ENCODE measurements at places on chromosomes 5 and 9. TPM values are rescaled to one million over a fixed set of nuclear protein-coding genes. Genes with fewer than 3 reads are reported as not detected.

PLPP7 gene
- 0.44 TPM for polyA plus RNA-seq

HTR1A gene
- polyA plus RNA-seq: not detected

RGS14 gene
- 27.1 TPM for polyA plus RNA-seq

TMC1 gene
- not detected for polyA plus RNA-seq

FAM221B gene
- not detected for polyA plus RNA-seq

FOXD4L4 gene
- polyA plus RNA-seq: not detected

SLC34A3 gene
- polyA plus RNA-seq: not detected

NRARP gene
- 0.14 TPM for polyA plus RNA-seq

CKS2 gene
- polyA plus RNA-seq: 34.4 TPM

PCDHGB3 gene
- polyA plus RNA-seq: 0.15 TPM

GRCh38 chr5:132680780-132681475, 7.1 kb downstream of the IL4 start:
- H3K27me3 ChIP-seq: peaks cover 9% of the 10 kb centered on the region
- no peak overlapping the region for H3K27ac ChIP-seq
- DNase-seq: no peak
- H3K36me3 ChIP-seq: peaks cover 10% of the 10 kb centered on the region
- H3K4me1 ChIP-seq: peaks cover 6% of the 10 kb centered on the region

DNA sequence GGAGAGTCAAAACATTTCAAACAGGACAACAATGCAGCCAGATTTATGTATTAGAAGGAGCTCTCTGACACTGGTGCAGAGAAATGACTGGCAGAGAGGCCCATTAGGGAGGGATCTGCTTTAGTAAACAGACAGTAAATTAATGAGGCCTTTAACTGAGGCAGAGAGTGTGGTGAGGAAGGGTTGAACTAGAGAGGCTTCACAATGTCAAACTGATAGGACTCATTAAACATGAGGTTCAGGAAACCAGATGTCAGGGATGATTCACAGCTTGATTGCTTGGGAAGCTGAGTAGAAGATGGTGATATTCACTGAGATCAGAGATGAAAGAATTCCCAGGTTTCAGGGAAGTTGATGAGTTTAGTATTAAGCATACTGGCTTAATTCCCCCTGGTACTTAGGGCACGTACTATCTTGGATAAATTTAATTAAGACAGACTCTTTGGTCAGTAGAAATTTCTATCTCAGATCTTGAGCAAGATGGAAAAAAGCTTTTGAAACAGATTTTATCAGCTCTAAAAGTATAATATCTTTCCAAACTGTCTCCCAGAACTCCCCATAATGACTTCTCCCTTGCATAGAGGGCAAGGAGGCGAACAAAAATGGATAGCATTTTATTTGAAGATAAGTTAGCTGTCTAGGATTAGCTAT, 8.6 kb upstream of the MUSK start:
- H3K27me3 ChIP-seq: peaks cover 4% of the 10 kb centered on the region
- no peak overlapping the region for H3K4me3 ChIP-seq
- no peak for DNase-seq

DNA sequence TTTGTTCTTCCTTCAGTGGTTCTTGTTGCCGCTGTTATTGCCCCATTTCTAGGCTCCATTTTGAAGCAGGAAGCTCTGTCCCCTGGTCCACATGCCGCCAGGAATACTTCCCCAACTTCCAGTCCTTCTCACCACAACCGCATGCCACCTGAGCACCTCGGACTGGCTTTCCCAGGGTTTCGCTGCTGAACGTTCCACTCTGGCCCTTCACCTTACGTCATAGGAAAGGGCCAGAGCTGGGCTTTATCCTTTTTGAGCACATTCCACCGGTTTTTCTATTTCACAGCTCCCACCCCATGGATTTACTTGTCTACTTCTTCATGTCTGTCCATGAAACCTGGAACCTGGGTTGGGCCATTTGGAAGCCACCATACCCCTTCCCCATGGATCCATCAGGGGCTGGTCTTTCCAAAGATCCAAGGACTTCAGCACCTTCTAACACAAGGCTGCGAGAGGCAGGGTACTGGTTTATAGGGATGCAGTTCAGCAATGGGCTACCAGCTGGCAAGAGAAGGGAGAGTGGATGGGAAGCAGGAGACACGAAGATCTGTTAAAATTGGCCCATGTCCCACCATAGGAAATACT, 557.4 kb downstream of the BNC2 start:
- H3K36me3 ChIP-seq: no peaks in the 10 kb centered on the region
- peaks cover 3% of the 10 kb centered on the region for H3K27me3 ChIP-seq
- H3K27ac ChIP-seq: no peak overlapping the region
- no peaks in the 10 kb centered on the region for H3K4me1 ChIP-seq

- H3K27me3 ChIP-seq: no peaks in the 10 kb centered on the region
- no peaks in the 10 kb centered on the region for H3K4me1 ChIP-seq
- H3K27ac ChIP-seq: no peak overlapping the region
- H3K4me3 ChIP-seq: no peak overlapping the region
These were observed 535.8 kb downstream of the CYLC2 start for GRCh38 chr9:103530934-103531333.

GRCh38 chr5:82862261-82862660, 214.9 kb downstream of the TMEM167A start:
- no peak overlapping the region for H3K4me3 ChIP-seq
- DNase-seq: no peak
- no peaks in the 10 kb centered on the region for H3K36me3 ChIP-seq
- no peaks in the 10 kb centered on the region for H3K27me3 ChIP-seq
- no peak overlapping the region for H3K27ac ChIP-seq
- no peaks in the 10 kb centered on the region for H3K4me1 ChIP-seq

GRCh38 chr9:132732326-132733259, 62.3 kb downstream of the GTF3C4 start:
- DNase-seq: no peak
- no peak overlapping the region for H3K4me3 ChIP-seq
- H3K36me3 ChIP-seq: no peaks in the 10 kb centered on the region
- H3K27me3 ChIP-seq: no peaks in the 10 kb centered on the region
- H3K27ac ChIP-seq: no peak overlapping the region

DNA sequence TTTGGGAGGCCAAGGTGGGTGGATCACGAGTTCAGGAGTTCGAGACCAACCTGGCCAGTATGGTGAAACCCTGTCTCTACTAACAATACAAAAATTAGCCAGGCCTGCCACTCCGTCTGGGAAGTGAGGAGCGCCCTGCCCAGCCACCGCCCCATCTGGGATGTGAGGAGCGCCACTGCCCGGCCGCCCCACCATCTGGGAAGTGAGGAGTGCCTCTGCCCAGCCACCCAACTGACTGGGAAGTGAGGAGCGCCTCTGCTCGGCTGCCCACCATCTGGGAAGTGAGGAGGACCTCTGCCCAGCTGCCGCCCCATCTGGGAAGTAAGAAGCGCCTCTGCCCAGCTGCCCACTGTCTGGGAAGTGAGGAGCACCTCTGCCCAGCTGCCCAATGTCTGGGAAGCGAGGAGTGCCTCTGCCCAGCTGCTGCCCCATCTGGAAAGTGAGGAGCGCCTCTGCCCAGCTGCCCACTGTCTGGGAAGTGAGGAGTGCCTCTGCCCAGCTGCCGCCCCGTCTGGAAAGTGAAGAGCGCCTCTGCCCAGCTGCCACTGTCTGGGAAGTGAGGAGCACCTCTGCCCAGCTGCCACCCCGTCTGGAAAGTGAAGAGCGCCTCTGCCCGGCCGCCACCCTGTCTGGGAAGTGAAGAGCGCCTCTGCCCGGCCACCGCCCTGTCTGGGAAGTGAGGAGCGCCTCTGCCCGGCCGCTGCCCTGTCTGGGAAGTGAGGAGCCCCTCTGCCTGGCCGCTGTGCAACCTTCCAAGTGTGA, 5.3 kb downstream of the ALDH7A1 start:
- H3K36me3 ChIP-seq: no peaks in the 10 kb centered on the region
- H3K4me1 ChIP-seq: peaks cover 6% of the 10 kb centered on the region
- H3K4me3 ChIP-seq: no peak overlapping the region
- no peak for DNase-seq

GRCh38 chr5:69105996-69106906, 12.4 kb downstream of the SLC30A5 start:
- H3K27ac ChIP-seq: no peak overlapping the region
- H3K4me1 ChIP-seq: peaks cover 7% of the 10 kb centered on the region
- peaks cover 47% of the 10 kb centered on the region for H3K36me3 ChIP-seq
- no peak overlapping the region for H3K4me3 ChIP-seq
- DNase-seq: no peak

DNA sequence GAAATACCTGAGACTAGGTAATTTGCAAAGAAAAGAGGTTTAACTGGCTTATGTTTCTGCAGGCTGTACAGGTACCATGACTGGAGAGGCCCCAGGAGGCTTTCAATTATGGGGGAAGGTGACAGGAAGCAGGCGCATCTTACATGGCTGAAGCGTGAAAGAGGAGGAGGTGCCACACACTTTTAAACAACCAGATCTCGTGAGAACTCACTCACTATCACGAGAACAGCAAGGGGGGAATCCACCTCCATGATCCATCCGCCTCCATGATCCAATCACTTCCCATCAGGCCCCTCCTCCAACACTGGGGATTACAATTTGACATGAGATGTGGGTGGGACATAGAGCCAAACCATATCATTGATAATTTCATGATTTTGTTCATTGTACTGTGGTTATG, 2.5 kb upstream of the MED27 start:
- H3K27ac ChIP-seq: no peak overlapping the region
- peaks cover 29% of the 10 kb centered on the region for H3K4me1 ChIP-seq
- peaks cover 2% of the 10 kb centered on the region for H3K27me3 ChIP-seq
- no peak overlapping the region for H3K4me3 ChIP-seq
- no peaks in the 10 kb centered on the region for H3K36me3 ChIP-seq

GRCh38 chr5:16881251-16881650, 54.8 kb downstream of the MYO10 start:
- H3K27me3 ChIP-seq: no peaks in the 10 kb centered on the region
- no peak overlapping the region for H3K27ac ChIP-seq
- no peaks in the 10 kb centered on the region for H3K36me3 ChIP-seq
- no peaks in the 10 kb centered on the region for H3K4me1 ChIP-seq

GRCh38 chr5:159061179-159061796, 38.4 kb downstream of the EBF1 start:
- no peaks in the 10 kb centered on the region for H3K27me3 ChIP-seq
- H3K4me3 ChIP-seq: no peak overlapping the region
- no peaks in the 10 kb centered on the region for H3K4me1 ChIP-seq
- H3K27ac ChIP-seq: no peak overlapping the region
- no peak for DNase-seq
- H3K36me3 ChIP-seq: no peaks in the 10 kb centered on the region

DNA sequence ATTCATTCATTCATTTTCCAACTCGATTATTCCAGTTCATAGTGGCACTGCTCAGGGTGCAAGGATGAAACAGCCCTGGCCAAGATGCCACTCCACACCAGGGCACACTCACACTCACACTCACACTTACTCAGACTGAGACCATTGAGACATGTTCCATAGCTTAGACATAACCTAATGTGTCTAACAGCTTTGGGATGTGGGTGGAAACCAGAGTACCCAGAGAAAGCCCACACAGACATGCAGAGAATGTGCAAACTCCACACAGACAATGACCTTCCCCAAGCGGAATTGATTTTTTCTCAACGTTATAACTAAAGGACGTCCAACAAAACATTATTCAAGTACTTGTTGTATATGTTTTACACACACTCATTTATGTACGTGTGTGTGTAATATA, 1363.5 kb downstream of the EFNA5 start:
- H3K4me3 ChIP-seq: no peak overlapping the region
- H3K27ac ChIP-seq: no peak overlapping the region
- no peaks in the 10 kb centered on the region for H3K27me3 ChIP-seq
- H3K4me1 ChIP-seq: no peaks in the 10 kb centered on the region

DNA sequence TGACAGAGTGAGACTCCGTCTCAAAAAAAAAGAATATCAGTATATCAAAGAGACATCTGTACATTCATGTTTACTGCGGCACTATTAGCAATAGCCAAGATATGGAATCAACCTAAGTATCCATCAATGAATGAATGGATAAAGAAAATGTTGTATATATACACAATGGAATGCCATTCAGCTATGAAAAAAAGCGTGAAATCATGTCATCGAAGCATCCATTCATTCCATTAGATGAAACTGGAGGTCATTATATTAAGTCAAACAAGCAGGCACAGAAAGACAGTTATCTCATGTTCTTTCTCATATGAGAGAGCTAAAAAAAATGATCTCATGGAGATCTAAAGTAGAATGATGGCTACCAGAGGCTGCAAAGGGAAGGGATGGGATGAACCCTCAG, 180.9 kb upstream of the TLX3 start:
- H3K27ac ChIP-seq: no peak overlapping the region
- H3K4me1 ChIP-seq: no peaks in the 10 kb centered on the region
- no peaks in the 10 kb centered on the region for H3K36me3 ChIP-seq
- H3K27me3 ChIP-seq: peaks cover 4% of the 10 kb centered on the region
- no peak overlapping the region for H3K4me3 ChIP-seq

DNA sequence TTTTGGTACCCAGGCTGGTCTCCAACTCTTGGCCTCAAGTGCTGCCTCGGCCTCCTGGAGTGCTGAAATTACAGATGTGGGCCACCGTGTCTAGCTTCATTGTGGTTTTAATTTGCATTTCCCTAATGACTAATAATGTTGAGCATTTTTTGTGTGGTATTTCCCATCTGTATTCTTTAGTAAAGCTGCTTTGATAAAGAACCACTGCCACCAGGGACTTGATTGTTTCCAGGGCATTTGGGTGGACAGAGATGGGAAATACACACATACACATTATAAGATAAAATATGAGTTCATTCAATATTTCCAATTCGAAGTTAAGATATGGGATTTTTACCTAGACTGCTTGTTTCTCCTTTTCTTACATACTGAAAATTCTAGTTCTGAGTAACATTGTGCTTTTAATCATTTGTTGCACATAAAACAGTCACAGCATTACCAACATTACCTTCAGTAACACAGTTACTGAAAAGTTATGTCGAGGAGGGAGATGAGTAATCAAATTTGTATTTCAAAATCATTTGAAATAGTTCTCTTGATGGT, 28.9 kb downstream of the HABP4 start:
- H3K27me3 ChIP-seq: peaks cover 1% of the 10 kb centered on the region
- H3K4me1 ChIP-seq: no peaks in the 10 kb centered on the region
- no peak overlapping the region for H3K27ac ChIP-seq
- no peak overlapping the region for H3K4me3 ChIP-seq
- H3K36me3 ChIP-seq: peaks cover 24% of the 10 kb centered on the region

- H3K4me1 ChIP-seq: no peaks in the 10 kb centered on the region
- H3K36me3 ChIP-seq: no peaks in the 10 kb centered on the region
- H3K27me3 ChIP-seq: peaks cover 8% of the 10 kb centered on the region
- H3K4me3 ChIP-seq: no peak overlapping the region
- H3K27ac ChIP-seq: no peak overlapping the region
These were observed 6.5 kb upstream of the GGTA1 start for GRCh38 chr9:121505903-121506735.

DNA sequence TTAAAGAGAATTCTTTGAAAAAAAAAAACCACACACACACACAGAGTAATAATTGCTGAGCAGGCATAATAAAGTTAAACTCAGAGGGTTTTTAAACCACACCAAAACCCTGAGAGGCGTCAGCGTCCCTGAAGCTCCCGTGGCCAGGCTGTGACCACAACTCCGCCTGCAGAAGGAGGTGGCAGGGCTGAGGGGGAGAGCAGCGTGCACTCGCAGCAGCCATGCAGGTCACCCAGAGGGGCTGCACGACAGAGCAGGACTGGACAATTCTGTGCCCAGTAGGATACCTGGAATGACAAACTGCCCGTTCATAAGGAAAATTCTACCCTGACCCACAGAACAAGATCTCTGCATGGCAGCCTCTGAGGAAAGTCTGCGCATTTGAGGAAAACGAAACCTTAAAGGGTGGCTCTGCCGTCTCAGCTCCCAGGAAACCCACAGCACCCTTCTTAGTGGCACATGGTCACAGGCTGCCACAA, 44.0 kb downstream of the ROR2 start:
- H3K27me3 ChIP-seq: peaks cover 1% of the 10 kb centered on the region
- no peak overlapping the region for H3K4me3 ChIP-seq
- H3K36me3 ChIP-seq: no peaks in the 10 kb centered on the region
- no peak overlapping the region for H3K27ac ChIP-seq
- no peaks in the 10 kb centered on the region for H3K4me1 ChIP-seq
- peak; percentile 71 for DNase-seq

Measured in immature natural killer cell (primary cell).